ENCODE measurements at places on chromosomes 12 and 14. TPM values are rescaled to one million over a fixed set of nuclear protein-coding genes. Genes with fewer than 3 reads are reported as not detected.

The LTBR gene
- total RNA-seq, result 98.3 TPM

The MYF5 gene
- total RNA-seq, result not detected

The BICDL1 gene
- total RNA-seq, result not detected

The MYG1 gene
- 34.8 TPM for total RNA-seq

The CLBA1 gene
- total RNA-seq, result 9.8 TPM

The PPTC7 gene
- total RNA-seq, result 7.8 TPM

The SLC38A1 gene
- total RNA-seq, result 81.5 TPM
